ENCODE measurements at places on chromosomes 2 and 18.
A peak's percentile ranks its signal among the peaks of the same experiment; 100 is the strongest.

DNA sequence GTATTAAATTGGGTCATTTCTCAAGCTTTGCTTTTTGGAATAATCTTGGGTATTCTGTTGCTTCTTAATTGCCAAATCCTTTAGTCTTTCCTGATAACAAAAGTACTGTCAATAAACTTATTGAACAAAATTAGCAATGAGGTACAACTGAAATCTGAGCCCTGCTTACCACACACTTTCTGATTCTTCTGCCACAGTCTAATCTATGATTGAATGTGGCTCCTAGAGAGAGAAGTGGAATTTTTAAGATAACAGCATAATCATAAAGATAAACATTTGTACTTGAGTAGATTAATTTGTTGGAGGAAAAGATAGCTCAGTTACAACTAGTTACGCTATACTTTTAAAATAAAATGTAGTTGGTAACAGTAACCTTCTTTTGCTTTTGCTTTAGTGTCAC, 354.8 kb downstream of the CELF4 start:
- no peak for DNase-seq

DNA sequence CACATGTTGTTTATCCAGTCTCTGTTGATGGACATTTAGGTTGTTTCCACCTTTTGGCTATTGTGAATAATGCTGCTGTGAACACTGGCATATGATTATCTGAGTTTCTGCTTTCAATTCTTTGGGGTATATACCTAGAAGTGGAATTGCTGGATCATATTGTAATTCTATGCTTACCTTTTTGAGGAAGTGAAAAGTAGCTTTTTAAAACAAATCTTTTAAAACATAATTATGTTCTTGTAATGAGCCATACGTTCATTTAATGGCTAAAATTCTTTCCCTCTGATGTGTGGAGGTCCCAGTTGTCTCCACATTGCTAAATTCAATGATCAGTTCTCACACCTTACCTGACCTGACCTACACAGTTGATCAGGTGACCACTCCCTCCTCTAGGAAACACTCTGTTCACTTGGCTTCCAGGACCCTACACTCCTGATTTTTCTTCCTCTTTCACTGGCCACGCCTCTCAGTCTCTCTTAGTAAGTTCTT, 27.8 kb upstream of the SERTAD2 start:
- no peak for DNase-seq

GRCh38 chr2:50225021-50225928, 806.7 kb downstream of the NRXN1 start:
- DNase-seq: no peak

DNA sequence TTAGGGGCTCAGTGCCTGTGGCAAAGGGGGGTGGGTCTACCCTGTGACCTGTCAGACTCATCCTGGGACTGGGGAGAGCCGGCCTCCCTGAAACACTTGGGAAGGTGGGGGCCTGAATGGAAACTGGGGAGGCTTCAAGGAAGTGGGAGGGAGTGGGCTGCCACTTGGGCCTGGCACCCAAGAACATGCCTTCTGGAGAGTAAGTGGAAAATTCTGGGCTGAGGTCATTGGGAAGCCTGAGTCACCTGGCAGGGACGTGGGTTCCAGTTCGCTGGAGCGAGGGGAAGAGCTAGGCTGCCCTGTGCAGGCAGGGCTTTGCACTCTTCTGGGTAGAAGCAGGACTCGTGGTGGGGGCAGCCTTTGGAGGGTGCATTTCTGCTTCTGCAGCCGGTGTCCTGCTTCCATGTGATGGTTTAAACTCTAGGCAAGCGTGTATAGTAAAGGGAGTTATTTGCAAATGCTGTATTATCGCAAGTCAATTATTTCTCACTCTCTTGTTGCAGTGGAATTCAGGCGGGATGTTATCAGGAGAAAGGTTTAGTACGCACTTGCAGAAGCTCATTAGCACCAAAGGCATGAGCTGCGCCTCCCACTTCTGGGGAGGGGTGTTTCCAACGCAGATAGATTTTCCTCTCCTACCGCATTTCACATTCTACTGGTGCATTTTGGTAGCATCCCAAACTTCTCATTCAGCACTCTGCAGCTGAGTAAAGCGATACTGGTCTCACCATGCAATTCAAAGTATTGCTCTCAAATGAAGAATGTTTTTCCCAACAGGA, 3.8 kb downstream of the LRRFIP1 start:
- DNase-seq: no peak

DNA sequence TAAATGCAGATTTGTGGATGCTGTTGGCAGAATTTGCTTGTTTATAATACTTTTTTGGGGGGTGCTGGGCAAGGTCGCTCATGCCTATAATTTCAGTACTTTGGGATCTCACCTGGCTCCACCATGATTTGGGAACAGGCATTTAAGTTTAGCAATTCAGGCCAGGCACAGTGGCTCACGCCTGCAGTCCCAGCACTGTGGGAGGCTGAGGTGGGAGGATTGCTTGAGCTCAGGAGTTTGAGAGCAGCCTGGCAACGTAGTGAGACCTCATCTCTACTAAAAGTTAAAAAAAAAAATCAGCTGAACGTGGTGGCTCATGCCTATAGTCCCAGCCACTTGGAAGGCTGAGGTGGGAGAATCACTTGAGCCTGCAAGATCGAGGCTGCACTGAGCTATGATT, 20.7 kb downstream of the TANC1 start:
- DNase-seq: no peak

- no peak for DNase-seq
Observed at GRCh38 chr2:176744146-176744545, 468.4 kb upstream of the HNRNPA3 start.

DNA sequence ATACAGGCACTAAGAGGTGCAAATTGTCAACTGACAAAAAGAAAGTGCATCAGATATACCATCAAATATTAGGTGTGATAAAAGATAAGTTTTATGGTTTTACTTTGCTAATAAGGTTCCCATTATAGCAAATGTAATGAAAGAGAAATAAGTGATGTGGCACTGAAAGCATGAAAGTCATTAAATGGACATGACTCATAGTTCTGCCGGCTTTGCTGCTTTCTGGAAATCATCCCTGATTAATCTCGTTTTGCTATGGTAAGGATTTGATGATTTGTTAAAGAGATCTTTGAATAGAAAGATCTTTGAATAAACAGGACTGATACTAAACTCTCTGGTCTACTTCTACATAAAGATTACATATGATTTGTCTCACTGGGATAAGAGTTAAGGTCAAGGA, 72.7 kb downstream of the CLIP4 start:
- DNase-seq: peak; percentile 74

DNA sequence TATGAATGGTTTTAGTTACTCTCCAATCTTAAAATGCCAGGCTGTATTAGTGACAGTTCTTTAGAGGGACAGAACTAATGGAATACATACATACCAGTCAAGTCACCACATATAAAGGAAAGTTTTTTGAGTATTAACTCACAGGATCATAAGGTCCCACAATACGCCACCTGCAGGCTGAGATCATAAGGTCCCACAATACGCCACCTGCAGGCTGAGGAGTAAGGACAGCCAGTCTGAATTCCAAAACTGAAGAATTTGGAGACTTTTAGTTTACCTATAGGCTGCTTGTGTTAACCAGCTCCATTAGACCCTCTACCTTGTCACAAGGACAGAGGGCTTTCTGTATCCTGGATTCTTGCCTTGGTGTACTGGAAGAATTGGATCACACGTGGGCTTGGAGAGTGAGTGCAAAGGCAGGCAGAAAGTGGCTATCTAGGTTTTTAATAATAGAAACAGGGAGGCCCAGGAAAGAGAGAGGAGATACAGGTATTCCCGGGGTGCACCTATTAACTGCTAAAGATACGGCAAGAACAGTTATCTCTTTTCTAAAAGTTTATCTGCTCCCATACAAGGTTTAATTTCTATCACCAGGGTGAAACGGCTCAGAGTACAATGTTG, 234.9 kb upstream of the CYRIA start:
- DNase-seq: no peak

DNA sequence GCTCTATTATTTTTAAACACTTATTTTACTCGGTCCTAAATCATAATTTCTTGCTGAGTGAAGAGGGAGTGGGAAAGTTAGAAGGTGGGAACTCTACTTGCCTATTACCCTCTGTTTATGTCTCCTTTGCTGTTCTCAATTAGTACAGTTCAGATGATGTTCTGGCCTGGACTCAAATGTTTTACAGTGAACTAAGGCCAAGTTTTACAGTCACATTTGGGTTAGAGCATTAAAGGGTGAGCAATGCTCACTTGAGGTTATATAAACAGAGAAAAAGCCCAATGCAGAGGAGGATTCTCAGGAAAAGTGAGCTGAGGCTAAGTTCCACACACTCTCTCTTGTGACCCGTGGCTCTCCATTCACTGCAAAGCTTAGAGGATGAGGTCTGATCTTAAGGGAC, 52.4 kb downstream of the ITSN2 start:
- DNase-seq: no peak

GRCh38 chr2:152499331-152499816, 164.4 kb downstream of the FMNL2 start:
- DNase-seq: no peak

DNA sequence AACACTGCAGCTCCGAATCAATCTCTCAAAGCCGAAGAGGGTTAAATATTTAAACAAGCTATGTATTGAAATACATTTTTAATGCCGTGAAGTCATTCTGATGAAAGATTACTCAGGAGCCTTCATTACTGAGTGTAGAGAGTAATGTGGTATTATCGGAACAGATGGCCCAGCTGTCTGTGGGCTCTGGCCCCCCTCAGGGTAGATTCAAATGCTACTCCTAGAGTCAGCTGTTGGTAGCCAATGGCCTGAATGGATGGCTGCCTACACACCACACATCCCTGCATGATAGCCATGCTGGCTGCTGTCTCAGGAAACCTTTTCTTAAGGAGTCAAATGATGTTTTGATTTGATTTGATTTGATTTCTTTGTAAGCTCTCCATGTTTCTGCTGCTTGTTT, 732.3 kb upstream of the CELF4 start:
- DNase-seq: no peak

DNA sequence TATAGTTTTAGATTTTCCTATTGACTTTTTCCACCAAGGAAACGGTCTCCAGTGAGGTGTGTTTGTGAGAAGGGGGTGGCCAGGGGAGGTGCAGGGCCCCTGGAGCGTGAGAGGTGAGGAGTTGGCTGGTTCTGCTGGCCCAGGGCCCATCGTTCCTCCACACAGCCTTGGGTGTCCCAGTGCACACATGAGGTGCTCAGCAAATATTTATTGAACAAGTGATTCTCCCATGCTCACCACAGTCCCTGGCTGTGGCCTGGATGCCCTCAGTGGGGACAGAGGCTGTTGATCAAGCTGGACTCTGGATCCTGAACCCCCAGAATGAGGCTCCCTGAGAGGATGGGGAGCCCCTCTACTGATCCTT, 5.0 kb downstream of the HAAO start:
- no peak for DNase-seq

- peak; percentile 82 for DNase-seq
Observed at GRCh38 chr2:241272303-241273209, 42.9 kb downstream of the HDLBP start.

- peak; percentile 58 for DNase-seq
Observed at GRCh38 chr2:176443946-176444345, 174.7 kb downstream of the MTX2 start.

DNA sequence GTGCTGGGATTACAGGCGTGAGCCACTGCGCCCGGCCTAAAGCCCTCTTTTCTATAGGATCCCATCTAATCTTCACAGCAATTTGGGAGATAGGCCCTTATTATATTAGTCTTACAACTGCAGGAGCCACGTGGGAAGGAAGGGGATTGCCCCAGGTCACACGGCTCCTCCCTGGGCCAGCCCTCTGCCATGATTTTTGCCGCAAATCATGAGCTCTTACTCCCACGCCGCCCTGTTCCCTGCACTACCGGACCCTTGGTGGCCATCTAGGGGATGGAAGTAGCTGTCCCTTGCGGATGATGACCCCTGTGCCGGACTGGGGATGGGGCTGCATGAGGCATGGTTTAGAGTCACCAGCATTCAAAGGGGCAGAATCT, 28.4 kb upstream of the PTMA start:
- no peak for DNase-seq

DNA sequence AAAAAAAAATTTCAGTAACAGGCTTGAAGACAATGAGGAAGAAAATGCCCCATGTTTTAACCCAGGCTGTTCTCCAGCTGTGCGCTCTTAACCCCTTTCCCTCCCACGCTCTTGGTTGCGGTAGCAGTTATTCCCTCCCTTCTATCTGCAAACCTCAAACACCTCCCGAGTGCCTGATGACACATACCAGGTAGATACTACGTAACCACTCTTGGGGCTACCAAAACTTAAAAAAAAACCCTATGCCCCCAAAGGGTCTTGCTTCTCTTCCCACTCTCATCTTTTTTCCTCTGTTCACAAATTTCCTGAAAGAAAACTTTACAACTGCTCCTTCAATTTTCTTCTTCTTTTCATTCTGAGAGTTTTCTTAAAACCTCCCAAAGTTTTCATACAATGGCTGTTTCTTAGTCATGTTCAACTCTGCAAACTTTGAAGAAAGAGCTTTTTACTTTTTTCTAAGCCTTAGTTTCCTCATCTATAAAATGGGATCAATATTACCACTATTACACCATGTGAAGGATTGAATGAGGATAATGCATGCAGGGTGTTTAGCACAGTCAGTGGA, 4.9 kb upstream of the DRC1 start:
- DNase-seq: no peak

DNA sequence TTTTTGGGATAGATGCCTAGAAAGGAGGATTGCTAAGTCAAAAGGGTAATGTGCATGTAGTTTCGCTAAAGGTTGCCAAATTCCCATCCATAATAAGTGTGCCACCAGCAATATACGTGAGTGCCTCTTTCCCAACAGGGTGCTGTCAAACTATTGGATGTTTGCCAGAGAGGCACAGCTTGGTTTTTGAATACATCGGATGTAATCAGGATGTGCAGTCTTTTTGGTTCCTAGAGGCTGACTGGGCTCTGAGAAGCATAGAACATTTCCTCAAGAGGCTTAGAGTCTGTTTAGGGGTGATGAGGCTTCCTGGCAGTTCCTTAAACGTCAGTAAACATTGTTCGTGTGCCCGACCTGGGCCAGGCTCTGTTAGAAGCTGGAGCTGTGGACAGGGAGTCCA, 28.0 kb downstream of the AGAP1 start:
- peak; percentile 17 for DNase-seq

DNA sequence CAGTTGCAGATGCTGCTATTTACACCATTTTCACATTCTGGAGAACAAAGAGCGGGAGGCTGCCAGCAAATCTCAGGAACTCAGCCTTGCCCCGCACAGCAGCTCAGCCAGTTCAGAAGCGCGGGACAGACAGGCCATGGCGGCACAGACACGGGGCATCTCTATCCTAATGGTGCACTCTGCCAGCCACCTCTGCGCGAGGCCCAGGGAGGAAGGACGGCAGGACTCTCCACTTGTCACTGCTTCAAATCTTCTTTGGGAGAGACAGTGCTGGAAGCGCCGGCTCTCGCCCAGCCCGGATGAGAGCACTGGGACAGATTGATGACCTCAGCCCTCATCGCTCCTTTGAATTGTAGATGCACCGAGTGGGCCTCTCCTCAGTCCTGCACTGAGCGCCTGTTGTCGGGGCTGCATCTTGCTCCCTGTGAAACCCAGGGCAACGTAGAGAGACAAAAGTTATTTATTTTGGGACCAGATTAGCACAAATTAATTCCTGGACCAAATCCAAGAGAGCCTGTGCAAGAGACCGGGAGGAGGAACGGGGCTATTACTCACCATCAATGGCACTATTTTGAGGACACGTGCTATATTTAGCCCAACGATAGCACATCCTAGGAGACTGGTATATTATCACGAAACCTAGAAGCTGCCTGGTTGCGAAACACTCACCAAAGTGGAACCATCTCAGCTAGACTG, 211.4 kb upstream of the SMIM21 start:
- DNase-seq: peak; percentile 86

GRCh38 chr2:109660046-109660860, 46.1 kb downstream of the SOWAHC start:
- no peak for DNase-seq

Data from fibroblast of skin of right biceps (primary cell).